Upper lobe of left lung (tissue), 6 donors: ENCODE measurements at places on chromosomes 2 and 18. TPM values are rescaled to one million over a fixed set of nuclear protein-coding genes. Genes with fewer than 3 reads are reported as not detected.

GRCh38 chr2:3449086-3449485 lies 69.6 kb downstream of the TRAPPC12 start:
- DNase-seq: no peak

- DNase-seq: no peak
Measured at GRCh38 chr2:207505171-207505570, 24.6 kb upstream of the CREB1 start.

SOX11 gene
- total RNA-seq: 0.13 TPM

GRCh38 chr2:98020992-98021713 lies 25.4 kb upstream of the TMEM131 start:
- no peak for DNase-seq

DNA sequence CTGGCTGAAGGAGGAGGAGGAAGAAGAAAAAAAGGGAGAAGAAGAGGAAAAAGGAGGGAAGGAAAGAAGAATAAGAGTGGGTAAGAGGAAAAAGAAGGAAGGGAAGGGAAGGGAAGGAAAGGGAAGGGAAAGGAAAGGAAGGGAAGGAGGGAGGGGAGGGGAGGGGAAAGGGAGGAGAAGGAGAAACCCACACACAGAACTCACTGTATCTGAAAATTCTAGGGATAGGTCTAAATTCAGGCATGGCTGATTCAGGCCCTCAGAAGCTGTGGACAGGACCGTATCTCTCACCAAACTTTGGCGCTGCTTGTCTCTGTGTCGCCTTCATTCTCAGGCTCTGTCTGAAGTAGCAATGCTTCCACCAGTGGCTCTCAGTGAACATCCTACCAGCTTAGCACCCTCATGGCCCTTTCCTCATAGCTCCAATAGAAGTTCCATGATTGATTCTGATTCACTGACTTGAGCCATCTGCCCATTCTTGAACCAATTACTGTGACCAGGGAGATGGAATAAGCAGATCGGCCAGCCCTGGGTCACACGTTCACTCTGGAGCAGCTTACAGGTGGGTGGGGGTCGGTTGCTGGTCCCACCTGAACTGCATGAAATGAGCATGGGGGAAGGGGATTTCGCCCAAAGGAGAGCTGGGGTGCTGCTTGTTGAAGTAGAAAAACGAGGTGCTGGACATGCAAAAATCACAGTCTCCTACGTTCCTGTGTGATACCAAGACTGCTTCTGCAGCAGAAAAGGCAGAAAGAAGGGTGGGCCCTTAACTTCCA lies 59.7 kb downstream of the TTC32 start:
- DNase-seq: no peak

- no peak for DNase-seq
Measured at GRCh38 chr2:155151945-155152344, 453.4 kb downstream of the KCNJ3 start.

ARHGEF33 gene
- 3.1 TPM for total RNA-seq

CABYR gene
- 3.1 TPM for total RNA-seq
